GM12878 (cell line): ENCODE measurements at places on chromosomes 12 and 14.

GRCh38 chr12:112928978-112929377 is 9.3 kb upstream of the OAS3 start:
- H3K27ac ChIP-seq, result no peak overlapping the region
- H3K4me3 ChIP-seq, result no peak overlapping the region
- H3K27me3 ChIP-seq, result no peaks in the 10 kb centered on the region
- H3K36me3 ChIP-seq, result no peaks in the 10 kb centered on the region
- no peak for DNase-seq

GRCh38 chr12:27572486-27573255 is 48.7 kb downstream of the PPFIBP1 start:
- H3K36me3 ChIP-seq, result no peaks in the 10 kb centered on the region
- no peak overlapping the region for H3K4me3 ChIP-seq
- H3K27me3 ChIP-seq, result no peaks in the 10 kb centered on the region
- DNase-seq, result no peak

DNA sequence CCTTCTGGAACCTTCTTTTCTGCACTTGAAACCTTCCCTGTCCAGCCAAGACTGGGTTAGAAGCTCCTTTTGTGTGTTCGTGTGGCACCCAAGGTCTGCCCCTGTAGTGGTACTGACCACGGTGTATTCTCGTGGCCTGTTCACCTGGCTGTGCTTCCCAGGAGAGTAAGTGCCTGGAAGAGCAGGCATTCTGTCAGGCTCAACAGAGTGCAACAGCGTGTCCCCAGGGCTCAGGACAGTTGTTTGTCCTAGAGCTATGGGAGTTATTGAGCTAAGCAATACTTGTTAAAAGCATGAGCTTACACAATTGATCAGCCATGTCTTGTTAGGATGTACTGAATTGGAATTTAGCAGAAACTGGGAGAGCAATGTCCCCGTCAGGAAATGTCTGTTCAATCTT is 12.9 kb upstream of the SLC38A2 start:
- DNase-seq, result no peak
- peak overlapping the region; percentile 80 for H3K4me3 ChIP-seq
- no peaks in the 10 kb centered on the region for H3K27me3 ChIP-seq
- peak overlapping the region; percentile 89 for H3K27ac ChIP-seq
- H3K36me3 ChIP-seq, result 0 out of 2 replicates have a peak, but pooled peaks cover 3% of the 10 kb centered on the region

- no peak overlapping the region for H3K4me3 ChIP-seq
- H3K4me1 ChIP-seq, result no peaks in the 10 kb centered on the region
- DNase-seq, result no peak
- no peaks in the 10 kb centered on the region for H3K36me3 ChIP-seq
Measured at GRCh38 chr14:37622231-37622923, 26.9 kb downstream of the TTC6 start.

DNA sequence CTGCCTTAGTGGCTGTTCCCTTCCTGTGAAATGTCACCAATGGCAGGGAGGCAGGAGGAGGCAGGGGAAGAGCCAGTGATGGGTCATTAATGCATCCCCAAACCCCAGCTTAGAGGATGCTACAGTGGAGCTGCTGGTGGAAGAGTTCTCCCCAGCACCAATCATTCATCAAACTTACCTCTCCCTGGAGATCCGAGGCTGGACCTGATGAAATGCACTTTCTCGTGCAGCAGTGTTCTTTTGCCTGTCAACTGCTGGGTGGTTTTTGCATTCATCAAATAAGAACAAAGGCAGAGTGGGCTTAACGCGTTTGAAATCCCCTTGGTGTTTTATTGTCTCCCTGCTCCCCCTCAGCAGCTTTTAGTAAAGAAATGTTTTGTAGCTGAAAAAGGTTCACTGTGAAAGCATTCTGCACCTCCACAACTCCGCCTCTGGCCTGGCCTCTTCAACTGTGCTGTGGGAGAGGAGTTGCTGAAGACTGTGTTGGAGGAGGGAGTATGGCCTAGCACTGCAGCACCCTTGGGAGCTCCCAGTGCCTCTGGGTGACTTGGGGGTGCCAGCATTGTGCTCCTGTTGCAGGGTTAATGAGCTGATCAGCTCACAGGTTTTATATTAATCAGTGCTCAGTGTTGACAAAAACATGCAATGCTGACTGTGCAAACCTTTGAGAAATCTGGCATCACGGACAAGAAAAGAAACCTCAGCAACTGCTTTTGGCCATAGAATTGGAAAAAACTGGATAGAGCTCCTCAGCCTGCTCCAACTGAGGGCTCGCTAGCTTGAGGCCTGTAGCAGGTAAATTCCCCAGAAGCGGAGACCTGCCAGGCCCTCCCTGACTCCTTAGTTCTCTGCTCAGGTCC is 14.4 kb downstream of the TSPAN9 start:
- no peak for DNase-seq
- no peaks in the 10 kb centered on the region; the same call in 1 of the 2 replicates for H3K27me3 ChIP-seq
- H3K4me3 ChIP-seq, result no peak overlapping the region
- H3K36me3 ChIP-seq, result no peaks in the 10 kb centered on the region
- no peak overlapping the region for H3K27ac ChIP-seq
- H3K4me1 ChIP-seq, result no peaks in the 10 kb centered on the region

DNA sequence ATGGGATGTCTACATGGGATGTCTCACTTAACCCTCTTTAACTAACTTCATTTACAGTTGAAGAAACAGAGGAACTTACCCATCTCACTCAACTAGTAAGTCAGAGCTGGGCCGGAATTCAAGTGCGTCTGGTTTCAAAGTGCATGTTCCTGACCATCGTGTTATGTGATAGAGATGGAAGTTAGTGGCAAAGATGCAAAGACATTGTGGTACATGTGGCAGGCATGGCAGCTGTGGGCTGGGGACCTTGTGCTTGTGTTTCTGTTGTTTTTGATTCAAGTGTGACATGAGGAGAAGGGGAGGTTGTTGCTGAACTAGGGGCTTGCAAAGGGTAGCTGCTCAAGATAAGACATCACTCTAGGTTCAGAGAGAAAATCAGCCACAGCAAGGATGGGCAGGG is 2.3 kb upstream of the KRT74 start:
- H3K4me3 ChIP-seq, result no peak overlapping the region
- H3K27me3 ChIP-seq, result peaks cover 6% of the 10 kb centered on the region
- no peak overlapping the region for H3K27ac ChIP-seq

GRCh38 chr12:100576331-100577036 is 3.0 kb downstream of the GAS2L3 start:
- H3K27me3 ChIP-seq, result no peaks in the 10 kb centered on the region
- no peaks in the 10 kb centered on the region for H3K36me3 ChIP-seq
- H3K27ac ChIP-seq, result no peak overlapping the region
- no peak overlapping the region for H3K4me3 ChIP-seq
- no peak for DNase-seq

GRCh38 chr12:118747771-118748170 is 233.6 kb upstream of the SRRM4 start:
- no peaks in the 10 kb centered on the region for H3K4me1 ChIP-seq
- no peaks in the 10 kb centered on the region for H3K36me3 ChIP-seq
- DNase-seq, result no peak
- no peak overlapping the region for H3K27ac ChIP-seq

GRCh38 chr12:11651381-11651780 is 1.9 kb downstream of the ETV6 start:
- peak overlapping the region; percentile 85 for H3K4me3 ChIP-seq
- peaks cover 14% of the 10 kb centered on the region for H3K4me1 ChIP-seq
- H3K27me3 ChIP-seq, result no peaks in the 10 kb centered on the region
- H3K27ac ChIP-seq, result peak overlapping the region; percentile 99
- no peaks in the 10 kb centered on the region for H3K36me3 ChIP-seq

- peak overlapping the region; percentile 87 for H3K27ac ChIP-seq
- no peaks in the 10 kb centered on the region for H3K27me3 ChIP-seq
- H3K4me3 ChIP-seq, result peak overlapping the region; percentile 96
- no peak for DNase-seq
Measured at GRCh38 chr12:122527478-122527944, 462 bp downstream of the KNTC1 start.

- H3K36me3 ChIP-seq, result no peaks in the 10 kb centered on the region
- no peaks in the 10 kb centered on the region for H3K27me3 ChIP-seq
- no peak overlapping the region for H3K4me3 ChIP-seq
- no peaks in the 10 kb centered on the region for H3K4me1 ChIP-seq
Measured at GRCh38 chr14:56036353-56036752, 81.9 kb upstream of the PELI2 start.

DNA sequence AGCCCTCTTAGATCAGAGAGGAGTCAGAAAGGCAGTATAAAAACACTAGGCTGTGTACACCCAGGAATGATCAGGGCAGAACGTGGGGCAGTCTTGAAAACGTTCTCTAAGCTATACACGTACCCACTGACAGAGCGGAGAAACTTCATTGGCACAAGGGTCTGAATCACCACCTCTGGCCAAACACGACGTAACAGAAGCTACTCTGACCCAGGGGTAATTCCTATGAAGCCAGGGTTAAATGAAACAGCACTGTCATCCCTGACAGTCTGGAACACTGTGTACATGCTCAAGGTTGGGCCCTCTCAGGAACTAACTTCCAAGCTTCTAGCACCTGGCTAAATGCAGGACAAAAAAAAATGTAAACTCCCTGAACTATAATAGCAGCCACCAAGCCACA is 38.4 kb downstream of the PARP11 start:
- H3K27me3 ChIP-seq, result no peaks in the 10 kb centered on the region
- no peak overlapping the region for H3K4me3 ChIP-seq
- H3K27ac ChIP-seq, result no peak overlapping the region
- peaks cover 11% of the 10 kb centered on the region; the same call in 1 of the 2 replicates for H3K4me1 ChIP-seq
- no peaks in the 10 kb centered on the region for H3K36me3 ChIP-seq
- DNase-seq, result no peak

GRCh38 chr12:13834241-13834640 is 147.2 kb downstream of the GRIN2B start:
- no peak overlapping the region for H3K4me3 ChIP-seq
- H3K27ac ChIP-seq, result no peak overlapping the region
- H3K27me3 ChIP-seq, result no peaks in the 10 kb centered on the region
- H3K36me3 ChIP-seq, result no peaks in the 10 kb centered on the region
- DNase-seq, result no peak

DNA sequence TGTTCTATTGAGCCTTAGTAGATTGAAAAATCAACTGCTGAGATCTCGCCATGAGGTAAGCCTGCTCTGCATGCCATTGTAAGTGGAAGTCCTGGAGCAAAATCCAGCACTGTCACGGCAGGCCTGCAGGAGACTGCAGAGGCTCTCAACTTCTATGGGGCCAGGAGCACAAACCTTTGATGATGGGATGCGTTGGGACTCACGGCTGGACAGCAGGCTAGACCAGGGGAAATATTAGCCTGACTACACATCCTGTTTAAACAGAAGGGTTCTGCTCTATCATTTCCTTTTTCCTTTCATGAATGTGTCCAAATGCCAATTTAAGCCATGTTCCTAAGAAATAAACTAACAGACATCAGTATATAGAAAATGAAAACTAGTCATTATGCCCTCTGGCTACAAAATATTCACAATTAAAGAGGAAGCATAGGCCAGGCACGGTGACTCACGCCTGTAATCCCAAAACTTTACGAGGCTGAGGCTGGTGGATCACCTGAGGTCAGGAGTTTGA is 33.9 kb upstream of the RASSF8 start:
- H3K27me3 ChIP-seq, result no peaks in the 10 kb centered on the region
- H3K4me1 ChIP-seq, result no peaks in the 10 kb centered on the region
- H3K4me3 ChIP-seq, result no peak overlapping the region
- no peak overlapping the region for H3K27ac ChIP-seq
- no peak for DNase-seq
- H3K36me3 ChIP-seq, result no peaks in the 10 kb centered on the region

GRCh38 chr12:95066091-95066855 is 7.1 kb downstream of the NR2C1 start:
- no peak overlapping the region for H3K27ac ChIP-seq
- no peaks in the 10 kb centered on the region for H3K27me3 ChIP-seq
- H3K4me3 ChIP-seq, result no peak overlapping the region
- no peak for DNase-seq
- H3K36me3 ChIP-seq, result peaks cover 16% of the 10 kb centered on the region; the same call in 1 of the 2 replicates

- no peaks in the 10 kb centered on the region for H3K36me3 ChIP-seq
- H3K27ac ChIP-seq, result no peak overlapping the region
- H3K27me3 ChIP-seq, result no peaks in the 10 kb centered on the region
- H3K4me3 ChIP-seq, result no peak overlapping the region
- no peaks in the 10 kb centered on the region for H3K4me1 ChIP-seq
Measured at GRCh38 chr12:15732341-15733061, 56.7 kb downstream of the EPS8 start.

DNA sequence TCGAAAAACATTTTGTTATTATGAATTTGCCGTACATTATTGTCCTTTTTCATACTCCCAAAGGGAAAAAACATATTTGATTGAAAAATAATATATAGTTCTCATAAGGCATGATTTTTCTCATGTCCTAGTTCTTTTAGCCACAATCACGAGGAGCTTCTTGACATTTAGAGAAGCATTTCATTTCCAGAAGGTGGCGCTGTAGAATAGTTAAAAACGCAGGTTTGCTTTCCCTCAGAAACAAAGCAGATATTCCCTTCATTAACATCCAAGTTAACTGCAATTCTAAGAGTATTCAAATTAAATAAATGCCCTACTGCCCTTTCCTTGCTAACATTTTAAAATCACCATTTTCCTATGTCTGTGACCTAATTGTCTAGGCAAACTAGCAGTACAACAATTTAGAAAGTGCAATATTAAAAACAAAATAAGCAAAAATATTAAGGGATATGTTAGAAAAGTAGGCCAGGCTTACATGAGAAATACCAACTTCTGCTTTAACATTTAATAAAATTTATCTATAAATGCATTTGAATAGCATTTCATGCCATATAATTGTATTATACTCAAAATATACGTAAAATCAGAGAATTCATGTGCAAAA is 10.9 kb upstream of the PIK3C2G start:
- no peaks in the 10 kb centered on the region for H3K4me1 ChIP-seq
- no peak overlapping the region for H3K4me3 ChIP-seq
- DNase-seq, result no peak
- no peak overlapping the region for H3K27ac ChIP-seq
- no peaks in the 10 kb centered on the region for H3K27me3 ChIP-seq
- H3K36me3 ChIP-seq, result no peaks in the 10 kb centered on the region

DNA sequence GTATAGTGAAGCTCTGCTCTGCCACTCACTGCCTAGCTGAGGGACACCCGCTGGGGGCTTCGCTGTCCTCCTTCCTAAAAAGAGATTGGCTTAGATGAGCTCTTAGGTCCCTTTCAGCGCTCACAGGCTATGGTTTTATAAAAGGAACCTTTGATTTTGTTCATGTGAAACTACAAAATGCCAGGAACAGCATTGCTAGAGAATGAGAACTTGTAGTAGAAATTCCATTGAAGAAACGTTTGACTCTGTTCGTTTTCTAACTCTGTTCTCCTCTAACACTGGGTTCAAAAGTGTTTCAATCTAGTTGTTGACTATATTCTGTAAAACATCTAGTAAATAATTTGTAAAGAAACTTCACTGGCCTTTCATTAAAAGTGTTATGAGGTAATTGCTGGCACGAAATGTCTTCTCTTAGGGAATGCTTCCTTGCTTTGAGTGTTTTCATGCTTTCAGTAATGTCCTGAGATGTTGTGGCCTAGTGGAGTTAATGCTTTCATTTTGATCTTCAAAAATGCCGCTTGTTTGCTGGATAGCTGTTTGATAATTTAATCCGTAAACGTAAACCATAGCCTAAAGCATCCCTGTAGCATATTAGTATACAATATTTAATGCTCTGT is 1.6 kb downstream of the MARK3 start:
- DNase-seq, result no peak
- peak overlapping the region; percentile 86 for H3K27ac ChIP-seq
- peaks cover 13% of the 10 kb centered on the region for H3K4me1 ChIP-seq
- H3K27me3 ChIP-seq, result no peaks in the 10 kb centered on the region
- H3K36me3 ChIP-seq, result no peaks in the 10 kb centered on the region
